ENCODE measurements at places on chromosomes 16 and 17. TPM values are rescaled to one million over a fixed set of nuclear protein-coding genes. Genes with fewer than 3 reads are reported as not detected.

- no peak for DNase-seq
Measured at GRCh38 chr17:32971171-32971570, 20.5 kb upstream of the SPACA3 start.

CDYL2 gene
- total RNA-seq, result 27.8 TPM

ADAP2 gene
- total RNA-seq, result 2.4 TPM

SP6 gene
- total RNA-seq, result 0.22 TPM

- no peak for DNase-seq
Measured at GRCh38 chr17:55484575-55484974, 26.7 kb downstream of the SMIM36 start.

DNA sequence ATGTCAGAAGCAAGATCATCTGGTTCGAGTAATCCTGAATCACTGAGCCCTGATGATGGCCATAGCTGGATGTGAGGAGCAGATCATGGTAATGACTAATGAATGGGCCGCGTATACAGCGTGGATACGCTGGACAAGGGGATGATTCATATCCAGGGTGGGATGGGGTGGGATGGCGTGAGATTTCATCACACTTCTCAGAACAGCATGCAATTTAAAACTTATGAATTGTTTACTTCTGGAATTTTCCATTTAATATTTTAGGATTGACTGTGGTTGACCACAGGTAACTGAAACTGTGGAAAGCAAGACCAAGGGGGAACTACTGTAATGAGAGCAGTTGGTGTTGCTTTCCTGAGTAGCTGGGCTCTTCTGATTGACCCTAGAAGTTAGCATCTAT, 225.5 kb downstream of the STX8 start:
- DNase-seq, result no peak

- DNase-seq, result no peak
Measured at GRCh38 chr17:9465210-9465921, 110.3 kb downstream of the STX8 start.

TAX1BP3 gene
- 18.5 TPM for total RNA-seq

SLFN5 gene
- total RNA-seq, result 249 TPM

GRCh38 chr16:12361016-12361415, 384.5 kb downstream of the SNX29 start:
- no peak for DNase-seq

DNA sequence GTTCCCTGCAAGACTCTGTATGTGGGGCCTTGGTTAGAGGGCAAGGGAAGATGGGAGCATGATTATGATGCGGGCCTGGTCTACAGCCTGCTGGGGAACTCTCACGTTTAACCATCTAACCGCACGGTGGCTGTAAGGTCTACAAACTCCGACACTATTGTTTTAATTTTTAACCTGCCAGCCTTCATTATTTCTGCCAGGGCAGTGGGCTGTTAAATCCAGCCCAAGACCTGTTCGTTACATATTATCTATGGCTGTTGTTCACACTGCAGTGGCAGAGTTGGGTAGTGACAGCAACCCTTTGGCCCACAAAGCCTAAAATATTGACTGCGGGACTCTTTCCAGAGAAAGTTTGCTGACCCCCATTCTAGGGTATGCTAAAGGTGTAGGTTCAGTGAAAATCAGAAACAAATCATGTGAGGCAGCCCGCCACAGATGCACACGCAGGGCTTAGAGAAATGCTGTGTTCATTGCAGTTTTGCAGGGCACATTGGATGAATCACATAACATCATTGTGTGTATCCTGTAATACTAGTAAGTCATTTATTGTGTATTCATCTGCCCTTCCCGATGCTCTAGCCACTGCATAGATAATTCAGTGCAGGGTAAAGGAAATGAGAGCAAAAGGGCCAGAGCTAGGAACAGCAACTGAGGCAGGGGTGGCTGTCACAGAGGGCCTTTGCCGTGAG, 14.3 kb downstream of the SNX29 start:
- DNase-seq, result no peak

POLR3E gene
- total RNA-seq, result 53.2 TPM

- no peak for DNase-seq
Measured at GRCh38 chr16:4763791-4764190, 3.2 kb downstream of the ZNF500 start.

PLA2G10 gene
- total RNA-seq, result not detected

GRCh38 chr16:21698169-21699032, 34.6 kb downstream of the OTOA start:
- no peak for DNase-seq

DNA sequence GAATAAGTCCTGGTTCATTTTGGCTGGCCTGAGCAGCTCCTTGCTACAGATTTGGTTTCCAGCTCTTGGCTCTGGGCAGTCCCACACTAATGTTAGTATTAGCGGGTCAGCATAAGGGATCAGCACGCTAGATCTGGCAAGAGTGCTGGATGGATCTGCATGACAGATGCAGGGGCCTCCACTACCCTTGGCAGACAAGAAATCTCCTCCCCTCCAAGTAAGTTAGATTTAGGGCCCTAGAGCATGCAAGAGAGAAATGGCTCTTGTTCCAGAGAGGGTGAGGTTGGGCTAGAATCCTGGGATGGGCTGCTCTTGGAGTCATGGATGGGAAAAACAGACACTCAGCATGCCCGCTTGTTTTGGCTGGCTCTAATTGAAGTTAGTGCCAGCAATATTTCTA, 414.3 kb downstream of the RBFOX1 start:
- DNase-seq, result no peak

DNA sequence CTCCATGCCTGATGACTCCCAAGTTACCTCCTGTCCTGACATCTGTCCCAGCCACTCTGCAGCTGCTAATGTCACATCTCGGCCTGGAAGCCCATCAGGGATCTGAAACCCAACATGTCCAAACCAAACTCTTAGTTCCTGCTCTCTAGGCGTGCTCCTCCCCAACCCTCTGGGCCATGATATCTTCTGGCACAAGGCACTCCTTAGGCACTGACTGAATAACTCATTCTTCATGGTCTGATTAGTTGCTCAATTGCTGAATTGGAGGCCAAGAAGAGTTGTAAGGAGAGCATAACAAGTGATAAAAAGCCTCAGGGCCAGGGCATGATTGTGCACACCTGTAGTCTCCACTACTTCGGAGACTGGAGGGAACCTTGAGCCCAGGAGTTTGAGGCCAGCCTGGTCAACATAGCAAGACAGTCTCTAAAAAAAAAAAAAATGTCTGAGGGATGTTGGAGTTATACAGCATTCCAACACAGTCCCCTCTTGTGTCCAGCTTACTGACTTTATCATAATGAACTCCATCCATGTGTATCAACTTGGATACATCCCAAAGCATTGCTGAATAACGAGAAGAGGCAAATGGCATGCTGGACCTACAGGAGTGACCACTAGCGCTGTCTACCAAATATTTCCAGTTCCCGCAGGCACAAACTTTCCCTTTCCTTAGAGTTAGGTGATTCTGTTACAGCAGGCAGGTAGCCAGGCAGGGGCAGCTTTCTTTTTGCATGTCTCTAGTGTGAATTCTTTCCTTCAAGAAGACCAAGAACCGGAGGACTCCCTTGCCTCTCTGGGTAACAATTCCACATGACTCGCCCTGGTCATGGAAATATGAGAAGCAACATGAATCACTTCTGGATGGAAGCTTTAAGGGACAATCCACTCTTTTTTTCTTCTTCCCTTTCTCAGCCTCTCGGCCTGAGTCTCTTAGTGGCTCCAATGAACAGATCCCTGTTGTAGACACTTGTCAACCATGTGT, 18.1 kb upstream of the SHCBP1 start:
- no peak for DNase-seq

- DNase-seq, result no peak
Measured at GRCh38 chr16:30783280-30784109, 3.5 kb downstream of the ZNF629 start.

GRCh38 chr17:46159686-46160085, 33.5 kb downstream of the KANSL1 start:
- no peak for DNase-seq

Data from activated naive CD8-positive, alpha-beta T cell treated with anti-CD3 and anti-CD28 coated beads, Interleukin-2, amount 10 ng/mL, durations not matched to agents 7 days and 5 days (primary cell).